Neural crest cell (in vitro differentiated cells): ENCODE measurements at places on chromosomes 3 and 15. TPM values are rescaled to one million over a fixed set of nuclear protein-coding genes. Genes with fewer than 3 reads are reported as not detected.

- H3K27me3 ChIP-seq = no peaks in the 10 kb centered on the region
- no peaks in the 10 kb centered on the region for H3K36me3 ChIP-seq
- DNase-seq = no peak
- peaks cover 14% of the 10 kb centered on the region for H3K4me1 ChIP-seq
Measured at GRCh38 chr3:135138776-135139175, 343.7 kb downstream of the EPHB1 start.

GRCh38 chr3:186255703-186256331 is 106.2 kb downstream of the DGKG start:
- DNase-seq = no peak
- no peak overlapping the region for H3K4me3 ChIP-seq
- no peaks in the 10 kb centered on the region for H3K36me3 ChIP-seq
- no peak overlapping the region for H3K27ac ChIP-seq
- H3K4me1 ChIP-seq = peaks cover 25% of the 10 kb centered on the region
- H3K27me3 ChIP-seq = peaks cover 31% of the 10 kb centered on the region

- DNase-seq = no peak
- H3K27me3 ChIP-seq = no peaks in the 10 kb centered on the region
- no peak overlapping the region for H3K27ac ChIP-seq
- H3K4me1 ChIP-seq = peaks cover 35% of the 10 kb centered on the region
- H3K36me3 ChIP-seq = no peaks in the 10 kb centered on the region
Measured at GRCh38 chr3:152281133-152281713, 12.5 kb downstream of the MBNL1 start.

DNA sequence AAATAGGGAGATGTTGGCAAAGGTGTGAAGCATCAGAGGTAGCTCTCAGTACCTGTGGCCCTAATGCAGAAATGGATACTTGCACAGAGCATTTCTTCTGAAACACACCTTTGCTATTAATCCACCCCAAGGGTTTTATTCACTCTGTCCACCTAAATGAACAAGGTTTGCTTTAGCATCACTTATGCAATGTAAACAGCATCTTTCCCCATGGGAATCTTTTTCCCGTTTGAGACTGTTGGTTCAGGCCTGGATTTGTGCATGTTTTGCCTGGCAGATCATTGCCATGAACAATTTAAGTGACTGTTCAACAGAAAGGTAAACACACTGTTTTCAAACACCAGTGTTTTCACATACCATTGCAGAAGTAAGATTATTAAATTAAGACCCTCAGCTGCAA is 508.3 kb downstream of the SOX2 start:
- H3K4me1 ChIP-seq = peaks cover 27% of the 10 kb centered on the region
- no peak overlapping the region for H3K27ac ChIP-seq
- H3K36me3 ChIP-seq = peaks cover 12% of the 10 kb centered on the region
- no peak overlapping the region for H3K4me3 ChIP-seq
- H3K27me3 ChIP-seq = no peaks in the 10 kb centered on the region
- DNase-seq = no peak

DNA sequence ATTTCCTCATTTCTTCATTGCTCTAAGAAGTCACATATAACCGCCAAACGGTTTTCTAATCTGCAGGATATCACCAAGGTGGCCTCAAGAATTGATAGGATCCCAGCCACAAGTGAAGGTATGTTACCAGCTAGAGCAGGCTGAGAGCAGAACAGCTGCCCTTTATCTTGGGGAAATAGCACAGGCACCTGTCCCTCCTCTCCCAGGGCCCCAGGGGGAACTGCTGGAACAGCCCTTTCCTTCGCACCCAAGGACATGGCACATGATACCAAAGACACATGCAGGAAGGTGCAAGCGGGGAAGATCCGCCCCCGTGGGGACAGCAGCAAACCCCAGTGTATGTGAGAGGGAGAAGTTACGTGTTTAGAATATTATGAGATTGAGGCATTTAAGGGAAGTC is 35.3 kb downstream of the HOMER2 start:
- no peak overlapping the region for H3K4me3 ChIP-seq
- DNase-seq = no peak
- no peaks in the 10 kb centered on the region for H3K27me3 ChIP-seq
- H3K36me3 ChIP-seq = no peaks in the 10 kb centered on the region
- H3K27ac ChIP-seq = no peak overlapping the region

- H3K27ac ChIP-seq = no peak overlapping the region
- H3K27me3 ChIP-seq = peaks cover 91% of the 10 kb centered on the region
- no peak for DNase-seq
Measured at GRCh38 chr15:89451846-89452245, 44.5 kb downstream of the RHCG start.

- peaks cover 6% of the 10 kb centered on the region for H3K4me1 ChIP-seq
- no peak overlapping the region for H3K4me3 ChIP-seq
- no peak for DNase-seq
- H3K27ac ChIP-seq = no peak overlapping the region
- H3K36me3 ChIP-seq = peaks cover 2% of the 10 kb centered on the region
Measured at GRCh38 chr15:44307712-44308111, 19.2 kb downstream of the GOLM2 start.

GRCh38 chr15:69318033-69318432 is 19.3 kb downstream of the PAQR5 start:
- H3K4me3 ChIP-seq = no peak overlapping the region
- H3K4me1 ChIP-seq = no peaks in the 10 kb centered on the region
- no peaks in the 10 kb centered on the region for H3K36me3 ChIP-seq
- DNase-seq = no peak

DNA sequence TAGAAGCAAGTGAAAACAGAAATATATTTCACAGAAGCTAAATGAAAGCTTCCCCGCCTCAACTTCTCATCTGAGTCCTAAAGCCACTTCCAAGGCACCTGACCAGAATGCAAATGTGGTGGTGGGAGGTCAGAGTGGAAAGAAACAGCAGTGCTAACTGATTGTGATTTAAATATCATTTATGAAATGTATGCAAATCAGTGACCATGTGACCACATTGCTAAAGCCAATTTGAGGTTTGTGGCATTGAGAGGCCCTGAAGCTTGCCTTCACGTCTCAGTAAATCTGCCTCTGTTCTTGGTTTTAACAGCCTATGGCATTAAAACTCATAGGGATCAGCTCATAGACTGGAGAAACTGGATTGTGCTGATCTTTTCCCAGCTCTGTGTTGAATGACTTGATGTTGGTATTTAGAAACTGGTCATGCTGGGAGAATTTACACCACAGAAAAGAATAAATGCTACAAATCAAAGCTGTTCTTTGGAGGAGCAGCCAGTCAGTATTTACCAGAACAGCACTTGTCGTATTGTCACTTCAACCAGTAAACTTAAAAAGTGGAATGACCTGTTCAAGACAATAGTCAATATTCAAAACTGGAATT is 481.4 kb upstream of the ALCAM start:
- no peak for DNase-seq

- peaks cover 12% of the 10 kb centered on the region for H3K4me1 ChIP-seq
- H3K27ac ChIP-seq = no peak overlapping the region
- no peak overlapping the region for H3K4me3 ChIP-seq
- DNase-seq = no peak
Measured at GRCh38 chr3:72077473-72078259, 292.7 kb upstream of the PROK2 start.

DNA sequence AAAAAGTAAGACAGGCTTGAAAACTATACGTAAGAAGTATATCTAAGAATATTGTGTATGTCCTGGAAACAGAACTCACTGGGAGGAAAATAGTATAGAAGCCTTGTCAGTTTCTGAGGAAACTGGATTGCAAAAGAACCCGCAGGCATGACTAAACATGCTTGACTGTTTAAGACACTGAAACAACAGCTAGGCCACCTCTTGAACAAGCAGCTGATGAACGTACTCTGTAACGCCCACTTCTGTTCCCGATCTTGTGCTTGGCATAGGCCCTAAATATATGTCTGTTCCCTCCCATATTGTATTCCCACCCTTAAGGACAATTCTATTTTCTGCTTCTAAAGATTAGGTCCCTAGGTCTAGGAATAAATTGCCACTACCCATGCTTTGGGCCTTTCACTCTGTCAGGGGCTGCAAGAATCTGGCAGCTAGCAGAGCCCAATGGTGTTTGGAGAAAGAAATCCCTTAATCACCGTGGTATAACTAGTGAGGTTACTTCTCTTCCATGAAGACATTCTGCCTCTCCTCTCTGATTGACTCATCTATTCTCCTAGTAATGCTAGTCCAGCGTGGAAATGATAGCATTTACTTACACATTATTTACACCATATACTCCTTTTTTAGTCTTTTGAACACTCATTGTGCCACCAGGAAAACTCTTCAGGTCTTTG is 46.2 kb downstream of the CD200 start:
- no peak overlapping the region for H3K27ac ChIP-seq
- peaks cover 28% of the 10 kb centered on the region for H3K4me1 ChIP-seq
- H3K36me3 ChIP-seq = no peaks in the 10 kb centered on the region
- H3K27me3 ChIP-seq = no peaks in the 10 kb centered on the region
- H3K4me3 ChIP-seq = no peak overlapping the region

GRCh38 chr15:74373056-74373650 is 5.7 kb upstream of the CYP11A1 start:
- no peak overlapping the region for H3K27ac ChIP-seq
- H3K4me1 ChIP-seq = peaks cover 21% of the 10 kb centered on the region
- no peaks in the 10 kb centered on the region for H3K36me3 ChIP-seq
- no peak for DNase-seq
- H3K4me3 ChIP-seq = peak overlapping the region; percentile 83

- H3K4me3 ChIP-seq = no peak overlapping the region
- H3K36me3 ChIP-seq = peaks cover 2% of the 10 kb centered on the region
- no peak for DNase-seq
- no peaks in the 10 kb centered on the region for H3K27me3 ChIP-seq
- no peak overlapping the region for H3K27ac ChIP-seq
- H3K4me1 ChIP-seq = no peaks in the 10 kb centered on the region
Measured at GRCh38 chr3:15452156-15452555, 24.8 kb downstream of the EAF1 start.

GRCh38 chr3:194773771-194774455 is 88.2 kb downstream of the FAM43A start:
- no peak for DNase-seq
- H3K27ac ChIP-seq = peak overlapping the region; percentile 2
- H3K4me1 ChIP-seq = peaks cover 10% of the 10 kb centered on the region
- no peaks in the 10 kb centered on the region for H3K36me3 ChIP-seq
- H3K27me3 ChIP-seq = peaks cover 31% of the 10 kb centered on the region

- no peaks in the 10 kb centered on the region for H3K27me3 ChIP-seq
- peaks cover 34% of the 10 kb centered on the region for H3K36me3 ChIP-seq
- no peak for DNase-seq
- H3K27ac ChIP-seq = no peak overlapping the region
- peaks cover 6% of the 10 kb centered on the region for H3K4me1 ChIP-seq
- H3K4me3 ChIP-seq = no peak overlapping the region
Measured at GRCh38 chr3:111895071-111895470, 36.0 kb downstream of the PHLDB2 start.

The KIF9 gene
- 6.9 and 7.1 TPM in 2 replicates for total RNA-seq

The GALNT15 gene
- total RNA-seq = not detected in 2 replicates

The CPB1 gene
- not detected in 2 replicates for total RNA-seq

The CCNL1 gene
- 127 and 136 TPM in 2 replicates for total RNA-seq

The NRROS gene
- 0.52 and 1.5 TPM in 2 replicates for total RNA-seq
